ENCODE measurements at places on chromosomes 3 and 15. TPM values are rescaled to one million over a fixed set of nuclear protein-coding genes. Genes with fewer than 3 reads are reported as not detected.

- no peak for DNase-seq
These were observed 446.3 kb upstream of the NECTIN3 start for GRCh38 chr3:110625201-110625747.

DNA sequence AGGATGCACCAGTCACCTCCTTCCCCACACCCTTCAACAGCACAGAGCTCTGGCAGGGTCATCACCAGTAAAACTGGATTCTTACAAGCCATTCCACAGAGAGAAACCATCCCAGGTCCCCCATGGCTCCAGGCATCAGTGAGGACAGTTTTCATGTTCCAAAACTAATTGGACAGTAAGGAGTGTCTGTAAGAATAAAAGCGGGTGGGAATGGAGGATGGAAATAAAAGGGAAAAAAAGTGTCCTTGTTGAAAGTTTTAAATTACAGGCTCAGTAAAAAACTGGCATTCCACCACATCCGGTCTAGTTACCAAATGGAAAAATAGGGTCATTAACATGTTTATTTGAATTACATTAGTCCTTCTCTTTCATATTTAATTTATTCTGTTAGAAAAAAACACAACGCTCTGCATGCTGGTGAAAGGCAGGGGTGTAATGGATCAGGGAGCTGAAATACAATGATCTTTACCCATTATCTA lies 117.4 kb downstream of the TIGIT start:
- DNase-seq = no peak

- DNase-seq = peak; percentile 46
These were observed 79.1 kb upstream of the MEF2A start for GRCh38 chr15:99486371-99487336.

GRCh38 chr15:59258317-59258716 lies 51.7 kb downstream of the LDHAL6B start:
- DNase-seq = no peak

GRCh38 chr15:70509731-70510143 lies 253.6 kb downstream of the UACA start:
- no peak for DNase-seq

DNA sequence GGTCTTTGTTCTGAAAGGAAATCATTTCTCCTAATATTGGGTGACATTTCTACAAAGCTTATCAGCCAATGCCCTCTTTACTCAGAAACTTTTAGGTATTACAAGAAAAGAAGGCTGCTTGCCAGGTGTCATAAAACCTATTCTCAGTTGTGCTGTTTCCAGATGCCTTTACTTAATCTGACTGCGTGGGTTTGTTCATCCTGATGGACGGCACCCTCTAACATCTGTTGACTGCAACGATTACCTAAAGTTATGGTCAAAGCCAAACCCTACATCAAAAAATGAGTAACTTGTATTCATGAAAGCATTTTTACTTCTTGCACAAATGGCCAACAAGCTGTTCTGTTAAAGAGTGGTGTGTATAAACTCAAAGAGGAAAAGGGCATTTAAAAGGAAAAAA lies 207.7 kb upstream of the PDZRN3 start:
- no peak for DNase-seq

GRCh38 chr15:58249646-58250312 lies 111.6 kb downstream of the AQP9 start:
- no peak for DNase-seq

GRCh38 chr3:8724108-8724752 lies 9.4 kb upstream of the CAV3 start:
- DNase-seq = no peak

DNA sequence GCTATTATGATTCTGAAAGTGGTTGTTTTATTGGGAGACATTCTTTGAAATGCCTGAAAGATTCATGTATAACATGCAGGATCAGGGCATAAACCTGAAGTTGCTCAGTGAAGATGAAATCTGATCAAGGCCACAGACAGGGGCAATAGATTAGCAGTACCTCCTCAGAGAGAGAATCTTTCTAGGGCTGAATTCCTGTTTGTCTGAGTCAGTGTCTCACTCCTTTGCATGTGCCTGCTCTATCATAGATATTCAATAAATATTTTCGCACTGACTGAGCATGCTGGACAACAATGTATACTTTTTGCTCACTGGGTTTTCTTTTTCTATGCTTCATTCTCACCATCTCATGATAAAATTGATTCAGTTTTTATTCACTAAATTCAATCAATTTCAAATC lies 49.8 kb upstream of the PFN2 start:
- no peak for DNase-seq

Gene GP5
- not detected for total RNA-seq

DNA sequence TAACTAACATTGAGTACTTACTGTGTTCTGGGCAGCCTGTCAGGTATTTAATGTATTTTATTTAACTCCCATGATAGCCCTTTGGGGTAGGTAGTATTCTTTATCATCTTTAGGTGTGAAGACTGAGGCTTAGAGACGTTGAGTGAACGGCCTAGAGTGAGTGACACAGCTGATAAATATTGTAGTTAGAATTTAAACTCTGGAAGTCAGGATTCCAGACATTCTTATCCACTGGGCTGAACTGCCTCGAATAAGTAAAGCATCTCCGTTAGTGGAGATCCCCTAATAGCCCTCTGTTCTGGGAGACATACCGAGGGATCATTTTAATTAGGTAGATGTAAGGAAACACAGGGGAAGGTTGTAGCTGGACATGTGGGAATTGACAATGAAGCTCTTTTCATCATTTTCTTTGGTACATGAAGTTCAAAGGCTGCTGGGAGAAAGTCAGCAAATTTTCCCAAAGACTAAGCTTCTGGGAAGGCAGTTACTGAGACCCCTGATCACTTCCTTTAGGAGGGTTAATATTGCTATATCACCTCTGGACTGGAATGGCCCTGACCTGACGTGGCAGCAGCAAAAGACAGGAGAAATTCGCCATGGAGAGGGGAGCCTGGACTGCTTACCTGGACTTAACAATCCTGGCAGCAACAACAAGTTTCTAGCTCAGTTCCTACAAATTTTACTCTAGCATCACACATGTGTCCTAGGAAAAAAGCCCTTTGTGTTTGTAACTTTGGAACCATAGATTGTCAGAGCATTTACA lies 11.7 kb upstream of the PDCD6IP start:
- DNase-seq = no peak

DNA sequence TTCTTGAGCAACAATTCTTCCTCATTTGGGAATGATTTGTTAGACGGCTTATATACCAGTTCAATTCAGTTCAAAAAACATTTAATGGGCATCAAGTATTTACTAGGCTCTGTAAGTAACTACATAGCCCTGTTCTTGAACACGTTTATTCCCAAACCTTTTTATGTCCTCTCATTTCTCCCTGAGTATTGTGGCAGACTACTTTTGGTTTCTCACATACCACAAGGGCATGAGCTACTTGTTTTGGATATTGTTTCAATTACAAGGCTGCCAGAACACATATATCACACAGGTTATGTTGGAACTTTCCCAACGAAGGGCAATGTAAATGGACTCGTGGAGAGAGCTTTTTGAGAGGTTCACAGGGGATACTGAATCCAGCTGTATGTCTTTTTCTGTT lies 363.8 kb upstream of the NAALADL2 start:
- DNase-seq = no peak

GRCh38 chr3:23921052-23921511 lies 4.2 kb downstream of the RPL15 start:
- no peak for DNase-seq

- DNase-seq = no peak
These were observed 94.7 kb downstream of the RAB11A start for GRCh38 chr15:65963911-65964482.

DNA sequence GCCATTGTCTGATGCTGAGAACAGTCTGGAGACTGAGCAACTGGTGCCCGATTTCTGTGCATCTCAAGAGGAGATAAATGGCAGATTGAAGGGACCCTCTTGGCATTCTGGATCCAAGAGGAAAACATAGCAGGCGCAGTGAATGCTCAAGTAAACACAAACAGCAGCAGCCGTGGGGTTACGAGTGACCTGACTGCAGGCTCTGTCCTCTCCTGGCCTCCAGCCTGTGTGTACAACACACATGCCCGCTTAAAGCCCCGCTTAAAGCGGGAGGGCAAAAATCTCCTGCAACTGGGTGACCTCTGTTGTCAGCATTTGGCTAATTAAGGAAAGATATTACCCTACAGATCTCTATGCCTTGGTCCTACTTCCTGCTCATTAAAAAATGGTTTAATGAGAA lies 120.5 kb downstream of the GREM1 start:
- no peak for DNase-seq

Gene LIPC
- 0.15 TPM for total RNA-seq

DNA sequence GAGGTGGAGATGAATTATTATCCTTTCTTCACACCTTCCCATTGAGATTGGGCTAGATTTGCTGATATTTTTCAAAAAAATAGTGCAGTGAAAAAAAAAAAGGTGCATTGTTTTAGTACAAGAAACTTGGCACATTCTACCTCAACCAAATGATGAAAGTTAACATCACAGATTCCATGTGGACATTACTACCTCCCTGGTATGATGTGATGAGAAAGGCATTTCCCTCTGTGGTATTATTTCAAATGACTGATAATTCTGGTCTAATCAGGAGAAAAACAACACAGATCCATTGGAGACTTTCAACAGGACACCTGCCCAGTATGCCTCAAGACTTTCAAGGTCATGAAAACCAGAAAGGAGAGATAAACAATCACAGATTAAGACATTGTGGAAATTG lies 313.4 kb downstream of the BCHE start:
- no peak for DNase-seq

Gene CDC25A
- total RNA-seq = 2.6 TPM

GRCh38 chr15:80173022-80173759 lies 20.4 kb downstream of the FAH start:
- DNase-seq = peak; percentile 80

GRCh38 chr3:172100482-172100881 lies 61.1 kb downstream of the FNDC3B start:
- DNase-seq = no peak

- DNase-seq = no peak
These were observed 1.6 kb upstream of the GRAMD2A start for GRCh38 chr15:72199205-72199515.

- no peak for DNase-seq
These were observed at the start of gene TYRO3 for GRCh38 chr15:41558400-41559238. Gene TYRO3 (plus strand): TSS chr15:41559212. CDS start chr15:41559258, 46 bp downstream.

DNA sequence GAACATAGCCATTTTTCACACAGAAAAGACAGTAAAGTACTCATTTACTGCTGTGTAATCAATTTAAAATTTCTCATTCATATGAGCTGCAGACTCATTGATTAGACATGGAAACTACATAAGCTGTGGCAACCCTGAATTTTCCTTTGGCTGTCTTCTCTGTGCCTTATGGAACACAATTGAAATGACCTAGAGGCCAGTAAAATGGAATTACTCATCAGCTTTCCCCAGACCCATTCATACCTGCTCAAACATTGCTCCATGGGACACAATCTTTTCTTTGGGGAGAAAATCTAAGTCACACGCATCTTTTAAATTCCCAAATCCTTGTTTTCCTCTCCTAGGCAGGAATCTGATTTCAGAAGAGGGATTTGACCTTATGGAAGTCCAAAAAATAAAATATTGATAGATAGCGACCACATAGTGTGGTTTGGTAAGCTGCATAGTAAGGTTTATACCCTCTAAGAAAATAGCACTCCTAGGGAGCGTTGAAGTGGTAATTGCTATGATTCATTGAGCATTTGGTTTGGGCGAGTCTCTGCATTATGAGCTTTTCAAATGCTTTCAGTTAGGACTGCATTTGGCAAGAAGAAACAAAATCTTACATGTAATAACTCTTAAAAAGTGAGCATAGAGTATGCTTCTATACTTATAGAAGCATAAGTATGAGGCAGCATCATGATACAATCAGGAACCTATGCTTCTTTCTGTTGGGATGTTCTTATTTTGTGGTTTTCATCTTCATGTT lies 243.4 kb upstream of the GADL1 start:
- DNase-seq = no peak

DNA sequence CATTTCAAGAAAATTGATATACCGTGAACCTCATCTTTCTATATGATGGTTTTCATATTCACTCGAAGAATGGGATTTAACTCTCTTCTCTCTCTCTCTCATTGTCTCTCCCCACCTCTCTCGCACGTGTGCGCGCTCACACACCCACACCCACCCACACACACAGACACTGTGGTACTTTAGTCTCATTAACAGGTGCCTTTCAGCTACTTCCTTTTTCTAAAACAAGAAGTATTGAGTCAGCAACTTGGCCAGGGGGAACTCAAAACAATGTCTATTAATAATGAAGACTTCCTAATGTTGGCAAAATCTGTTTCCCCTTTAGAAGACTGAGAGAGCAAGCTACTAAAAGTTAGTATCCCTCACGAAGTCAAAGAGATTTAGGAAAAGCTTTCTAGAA lies 150.7 kb downstream of the TMCO5A start:
- DNase-seq = no peak

Gene PLS1
- total RNA-seq = 15.7 TPM

GRCh38 chr15:39488961-39489360 lies 91.9 kb upstream of the THBS1 start:
- no peak for DNase-seq

Gene HGD
- total RNA-seq = 5.1 TPM

Gene RAD51
- total RNA-seq = 0.44 TPM

Gene BOC
- total RNA-seq = 56.6 TPM

GRCh38 chr15:40081691-40082194 lies 26.9 kb downstream of the BMF start:
- DNase-seq = peak; percentile 80

Gene CHRD
- 20.3 TPM for total RNA-seq

Gene TEX55
- not detected for total RNA-seq

DNA sequence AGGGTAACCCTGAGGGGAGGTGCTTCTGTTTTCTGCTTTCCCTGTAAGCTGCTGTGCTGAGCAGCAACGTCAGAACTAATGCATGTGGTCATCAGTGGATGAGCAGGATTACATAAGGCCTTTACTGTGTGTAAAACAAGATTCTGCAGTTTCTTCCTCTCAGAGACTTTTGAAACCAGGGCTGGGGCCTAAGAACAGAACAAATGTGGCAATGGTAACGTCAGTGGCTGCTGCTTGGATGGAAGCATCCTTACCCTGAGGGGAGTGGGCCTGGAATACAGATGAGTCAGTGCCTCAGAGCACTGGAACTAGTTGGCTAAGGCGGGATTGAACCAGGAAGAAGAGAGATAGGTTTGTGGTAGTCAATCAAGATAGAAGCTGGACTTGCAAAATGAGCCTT lies 180.2 kb upstream of the KCNH8 start:
- no peak for DNase-seq

Gene KCNH8
- 1.3 TPM for total RNA-seq

GRCh38 chr3:76733073-76733759 lies 306.7 kb upstream of the ROBO2 start:
- no peak for DNase-seq

DNA sequence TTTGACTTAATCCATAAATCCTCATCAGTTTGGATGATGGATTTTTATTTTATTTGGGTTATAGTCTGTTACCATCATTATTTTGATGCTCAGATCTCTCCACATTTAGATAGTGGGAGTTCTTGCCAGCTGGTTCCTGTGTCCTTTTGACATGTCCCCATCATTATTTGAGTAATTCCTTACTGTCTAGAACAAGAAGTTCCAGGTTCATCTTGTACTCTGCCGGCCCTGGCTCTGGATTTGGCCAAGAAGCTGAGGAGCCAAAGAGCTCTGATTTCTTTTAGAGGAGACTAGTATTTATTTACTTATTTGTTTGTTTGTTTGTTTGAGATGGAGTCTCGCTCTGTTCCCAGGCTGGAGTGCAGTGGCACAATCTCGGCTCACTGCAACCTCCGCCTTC lies 54.3 kb downstream of the PTPRG start:
- DNase-seq = no peak

- no peak for DNase-seq
These were observed 30.8 kb upstream of the MAP3K13 start for GRCh38 chr3:185332026-185332735.

Gene P3H2
- total RNA-seq = 12.3 TPM

All from breast epithelium (tissue), 4 donors.